ENCODE measurements at places on chromosomes 7 and 10.
A peak's percentile ranks its signal among the peaks of the same experiment; 100 is the strongest.

DNA sequence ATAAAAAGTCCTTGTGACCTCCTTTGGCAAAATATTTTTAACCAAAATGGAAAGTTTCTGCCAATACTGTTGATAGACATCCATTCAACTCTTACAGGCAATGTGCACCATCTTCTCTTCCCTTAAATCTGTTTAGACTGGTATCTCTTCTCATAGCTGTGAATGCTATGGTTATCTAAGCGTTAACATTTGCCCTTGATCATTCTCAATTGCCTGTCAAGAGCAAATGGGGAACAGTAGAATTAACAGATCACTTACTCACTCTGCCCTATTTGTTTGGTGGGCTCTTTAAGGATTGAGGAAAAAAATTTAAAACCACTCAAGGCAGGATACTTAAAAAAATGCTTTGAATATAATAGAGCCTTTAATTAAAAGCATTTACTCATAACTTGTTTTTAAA, 808.4 kb downstream of the NXPH1 start:
- H3K4me1 ChIP-seq = no peaks in the 10 kb centered on the region
- no peak overlapping the region for H3K27ac ChIP-seq
- no peaks in the 10 kb centered on the region for H3K36me3 ChIP-seq

- H3K4me3 ChIP-seq = no peak overlapping the region
- DNase-seq = no peak
- peaks cover 18% of the 10 kb centered on the region for H3K4me1 ChIP-seq
- H3K27me3 ChIP-seq = no peaks in the 10 kb centered on the region
Measured at GRCh38 chr10:132002004-132002403, 20.3 kb upstream of the BNIP3 start.

DNA sequence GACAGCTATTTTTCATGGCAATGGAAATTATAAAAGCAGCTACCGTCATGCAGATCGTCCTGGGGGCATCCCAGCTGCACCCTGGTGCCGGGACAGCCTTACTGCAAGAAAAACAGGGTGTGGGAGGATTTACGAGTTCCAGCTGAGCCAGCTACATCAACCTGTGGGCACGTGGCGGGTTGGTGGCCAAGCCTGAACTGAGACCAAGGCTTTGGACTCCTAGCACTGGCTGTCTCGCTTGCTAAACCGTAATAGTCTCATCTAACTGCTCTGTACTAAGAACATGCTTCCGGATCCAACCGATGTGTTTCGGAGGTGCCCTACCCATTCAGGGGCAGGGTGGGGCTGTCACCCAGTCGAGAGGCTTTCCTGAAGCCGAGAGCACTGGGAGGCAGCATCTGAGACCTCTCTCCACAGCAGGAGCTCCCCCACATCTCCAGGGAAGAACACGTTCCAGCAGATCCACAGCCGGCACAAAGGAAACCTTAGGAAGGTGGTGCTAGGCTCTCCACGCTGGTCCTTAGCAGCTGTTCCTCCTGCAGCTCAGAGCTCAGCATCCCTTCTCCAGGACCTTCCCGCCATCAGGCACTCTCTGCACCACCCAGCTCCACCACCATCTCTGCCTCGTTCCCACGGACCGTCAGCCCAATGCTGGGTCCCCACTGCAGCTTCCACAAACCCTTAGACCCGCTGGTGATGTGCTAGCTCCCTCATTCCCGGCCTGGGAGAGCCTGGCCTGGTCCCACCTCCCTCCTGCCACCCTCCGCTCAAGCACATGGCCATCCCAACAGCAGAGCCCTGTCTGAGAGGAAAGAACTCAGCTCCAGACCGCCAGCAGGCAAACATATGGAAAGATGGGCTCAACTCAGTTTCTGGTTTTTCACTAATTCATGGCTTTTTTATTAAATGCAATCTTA, 158.5 kb downstream of the PTPRN2 start:
- H3K36me3 ChIP-seq = no peaks in the 10 kb centered on the region
- no peak overlapping the region for H3K27ac ChIP-seq
- 0 out of 2 replicates have a peak, but pooled peaks cover 1% of the 10 kb centered on the region for H3K4me1 ChIP-seq

DNA sequence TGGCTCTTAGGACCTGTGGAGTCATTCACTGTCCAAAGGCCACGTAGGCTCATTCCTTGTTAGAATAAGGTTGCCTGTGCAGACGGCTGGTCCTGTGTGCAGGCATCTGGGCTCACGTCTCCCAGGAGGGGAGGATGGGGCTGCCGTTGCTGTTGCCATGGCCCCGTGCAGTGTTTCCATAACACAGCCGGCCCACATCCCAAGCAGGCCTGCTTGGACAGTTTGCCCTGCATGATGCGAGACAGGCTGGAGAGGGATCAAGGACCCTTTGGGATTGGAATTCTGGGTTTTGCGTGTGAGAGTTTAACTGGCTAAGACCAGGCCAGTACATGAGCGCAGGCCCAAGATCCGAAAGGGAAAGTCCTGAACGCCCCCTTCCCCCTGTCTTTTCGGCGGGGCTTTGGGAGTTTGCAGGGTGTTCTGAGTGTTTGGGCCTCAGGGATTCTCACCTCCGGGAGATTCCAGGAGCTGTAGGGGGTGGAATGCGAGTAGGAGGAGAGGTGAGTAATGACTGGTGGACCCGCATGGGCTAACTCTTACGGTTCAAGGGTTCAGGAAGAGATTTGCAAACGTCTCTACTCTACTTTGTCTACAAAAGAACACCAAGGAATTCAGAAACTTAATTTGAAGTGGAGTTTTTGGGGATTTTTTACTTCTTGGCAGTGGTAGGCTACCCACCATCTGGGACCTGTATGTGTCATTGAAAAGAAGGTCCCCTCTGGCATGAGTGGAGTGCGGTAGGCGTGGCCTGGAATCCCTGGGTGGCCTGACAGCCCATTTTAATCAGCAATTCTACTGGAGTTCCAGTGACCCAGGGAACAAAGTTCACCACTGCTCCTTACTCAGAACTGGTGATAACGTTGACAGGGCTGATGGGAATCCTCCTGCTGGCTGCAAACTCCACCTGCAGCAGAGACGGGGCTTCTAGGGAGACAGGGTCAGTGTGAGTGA, 125.4 kb downstream of the ITIH5 start:
- H3K4me1 ChIP-seq = peaks cover 21% of the 10 kb centered on the region
- peak; percentile 67 for DNase-seq
- no peaks in the 10 kb centered on the region for H3K27me3 ChIP-seq
- H3K27ac ChIP-seq = peak overlapping the region; percentile 69
- H3K36me3 ChIP-seq = no peaks in the 10 kb centered on the region

DNA sequence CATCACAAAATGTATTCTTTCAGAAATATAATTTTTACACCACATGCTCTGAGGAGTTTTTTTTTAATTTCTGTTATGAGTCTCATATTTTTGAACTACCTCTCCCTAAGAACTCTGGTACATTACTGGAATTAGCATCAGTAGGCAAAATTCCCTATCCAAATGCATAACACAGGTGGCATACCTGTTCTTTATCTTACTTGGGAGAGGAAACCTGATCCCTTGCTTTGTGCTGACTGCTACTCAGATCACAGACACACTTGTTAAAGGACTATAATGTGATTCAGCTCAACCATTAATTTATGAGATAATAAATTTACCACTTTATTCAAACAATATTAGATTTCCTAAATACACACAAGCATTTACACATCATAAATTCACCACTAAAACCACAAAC, 617.2 kb downstream of the GRM8 start:
- no peak for DNase-seq
- no peaks in the 10 kb centered on the region for H3K27me3 ChIP-seq
- H3K4me3 ChIP-seq = no peak overlapping the region
- no peak overlapping the region for H3K27ac ChIP-seq

GRCh38 chr7:12287901-12288300, 76.8 kb downstream of the TMEM106B start:
- H3K27ac ChIP-seq = no peak overlapping the region
- no peaks in the 10 kb centered on the region for H3K27me3 ChIP-seq
- H3K4me3 ChIP-seq = no peak overlapping the region
- H3K36me3 ChIP-seq = no peaks in the 10 kb centered on the region

DNA sequence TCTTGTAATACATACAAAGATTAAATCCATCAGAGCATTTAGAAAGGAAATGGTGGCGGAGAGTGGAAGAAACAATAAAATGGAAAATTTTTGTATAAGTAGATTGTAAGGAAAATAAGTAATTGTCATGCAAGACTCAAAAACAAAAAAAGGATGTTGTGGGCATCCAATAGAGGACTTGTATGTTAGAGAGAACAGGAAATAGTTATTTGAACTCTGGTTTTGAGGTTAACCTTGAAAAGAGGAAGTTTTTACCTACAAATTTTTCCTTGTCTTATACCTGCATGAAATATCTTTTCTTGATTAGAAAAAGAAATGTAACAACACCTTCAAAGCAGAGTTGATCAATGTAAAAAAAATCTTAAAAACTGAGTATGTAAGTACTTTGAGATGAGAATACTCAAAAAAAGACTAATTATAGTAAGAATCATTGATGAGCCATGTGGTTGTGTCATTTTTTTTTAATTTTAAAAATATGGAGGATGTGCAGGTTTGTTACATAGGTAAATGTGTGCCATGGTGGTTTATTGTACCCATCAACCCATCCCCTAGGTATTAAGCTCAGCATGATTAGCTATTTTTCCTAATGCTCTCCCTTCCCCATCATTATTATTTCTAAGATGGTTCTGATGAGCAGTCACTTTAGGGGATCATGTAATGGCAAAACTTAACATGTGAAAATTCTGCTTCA, 11.9 kb downstream of the TMEM106B start:
- no peaks in the 10 kb centered on the region for H3K36me3 ChIP-seq
- no peak for DNase-seq
- H3K4me3 ChIP-seq = no peak overlapping the region
- H3K27ac ChIP-seq = no peak overlapping the region
- H3K4me1 ChIP-seq = no peaks in the 10 kb centered on the region
- no peaks in the 10 kb centered on the region for H3K27me3 ChIP-seq

GRCh38 chr7:22219739-22220493, 137.0 kb downstream of the RAPGEF5 start:
- H3K27ac ChIP-seq = no peak overlapping the region
- no peaks in the 10 kb centered on the region for H3K27me3 ChIP-seq

DNA sequence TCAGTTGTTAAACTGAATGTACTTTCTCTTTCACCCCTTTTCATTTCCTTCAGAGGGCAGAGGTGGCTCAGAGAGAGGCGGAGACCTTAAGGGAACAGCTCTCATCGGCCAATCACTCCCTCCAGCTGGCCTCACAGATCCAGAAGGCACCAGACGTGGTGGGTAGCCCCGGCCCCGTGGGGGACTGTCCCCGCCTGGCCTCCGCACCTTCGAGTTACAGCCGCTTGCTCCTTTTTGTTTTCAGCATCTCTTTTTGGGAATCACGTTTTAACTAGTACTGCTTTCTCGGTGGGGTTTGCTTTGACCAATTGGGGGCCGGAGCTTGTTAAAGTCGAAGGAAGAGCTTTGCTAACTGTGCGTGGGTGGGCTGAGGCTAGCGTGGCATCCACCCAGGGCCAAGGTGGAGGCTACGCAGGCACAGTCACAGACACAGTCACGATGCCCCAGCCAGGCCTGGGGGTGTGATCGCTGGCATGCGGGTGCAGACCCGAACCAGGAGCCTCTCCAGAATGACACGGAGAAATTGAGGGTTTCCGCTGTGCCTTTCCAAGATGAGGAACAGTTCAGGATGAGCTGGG, 116.2 kb upstream of the SH2B2 start:
- no peak for DNase-seq
- no peaks in the 10 kb centered on the region for H3K4me1 ChIP-seq
- H3K4me3 ChIP-seq = no peak overlapping the region
- H3K36me3 ChIP-seq = no peaks in the 10 kb centered on the region

DNA sequence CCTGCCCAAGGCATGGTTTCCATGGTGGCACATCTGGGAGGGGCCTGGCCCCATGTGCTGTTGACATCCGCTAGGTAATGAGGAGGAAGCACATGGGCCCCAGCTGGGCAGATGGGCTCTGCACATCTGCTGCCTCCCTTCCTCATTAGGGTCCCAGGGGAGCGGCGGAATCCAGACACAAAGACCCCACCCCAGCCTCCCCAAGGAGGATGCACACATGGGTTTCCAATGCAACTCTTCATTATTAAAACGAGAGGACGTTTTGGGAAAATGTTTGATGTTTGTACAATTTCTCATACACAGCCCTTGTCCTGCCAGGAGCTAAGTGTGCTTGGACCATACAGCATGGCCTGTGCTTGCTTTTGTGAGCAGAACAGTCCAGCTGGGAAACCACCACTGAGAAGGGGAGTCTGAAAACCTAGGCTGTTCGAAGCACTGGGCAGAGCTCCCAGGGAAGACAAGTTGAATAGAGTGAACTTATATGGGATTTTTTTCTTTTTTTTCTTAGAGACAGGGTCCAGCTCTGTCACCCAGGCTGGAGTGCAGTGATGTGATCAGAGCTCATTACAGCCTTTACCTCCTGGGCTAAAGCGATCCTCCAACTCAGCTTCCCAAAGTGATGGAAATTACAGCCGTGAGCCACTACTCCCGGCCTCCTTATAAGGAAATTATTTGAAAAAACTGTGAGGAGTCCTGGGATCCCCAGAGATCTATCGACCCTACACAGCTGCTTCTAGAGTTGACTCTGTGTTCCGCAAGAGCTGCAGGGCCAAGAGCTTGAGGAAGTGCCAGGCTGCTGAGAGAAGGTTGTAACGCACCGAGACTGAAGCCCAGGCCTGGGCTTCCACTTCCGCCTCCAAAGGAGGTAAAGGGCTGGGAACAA, 23.4 kb downstream of the FAM107B start:
- H3K36me3 ChIP-seq = no peaks in the 10 kb centered on the region
- H3K4me3 ChIP-seq = no peak overlapping the region
- no peaks in the 10 kb centered on the region for H3K4me1 ChIP-seq
- DNase-seq = no peak
- H3K27me3 ChIP-seq = no peaks in the 10 kb centered on the region
- H3K27ac ChIP-seq = no peak overlapping the region

DNA sequence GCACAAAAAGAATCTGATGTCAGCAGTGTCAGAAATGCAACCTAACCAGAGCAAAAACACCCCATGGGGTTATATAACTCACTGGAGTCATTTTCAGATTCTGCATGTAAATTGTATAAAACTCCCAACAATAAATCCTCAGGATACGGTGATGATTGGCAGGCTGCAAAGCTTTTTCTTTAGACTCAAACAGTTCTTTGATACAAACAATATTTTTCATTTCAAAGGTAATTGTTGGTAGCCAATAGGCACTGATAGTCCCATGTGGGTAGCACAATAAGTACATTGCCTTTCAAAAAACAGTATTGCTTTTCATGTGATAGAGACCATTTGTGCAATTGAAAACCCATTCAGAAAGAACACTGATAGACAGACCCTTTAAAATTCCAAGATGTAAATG, 98.0 kb downstream of the TMEM26 start:
- H3K4me1 ChIP-seq = no peaks in the 10 kb centered on the region
- H3K36me3 ChIP-seq = no peaks in the 10 kb centered on the region
- H3K27me3 ChIP-seq = no peaks in the 10 kb centered on the region
- H3K27ac ChIP-seq = no peak overlapping the region
- no peak for DNase-seq
- H3K4me3 ChIP-seq = no peak overlapping the region

- no peak for DNase-seq
- no peaks in the 10 kb centered on the region for H3K36me3 ChIP-seq
- H3K4me1 ChIP-seq = peaks cover 3% of the 10 kb centered on the region
- peaks cover 1% of the 10 kb centered on the region for H3K27me3 ChIP-seq
- H3K27ac ChIP-seq = no peak overlapping the region
Measured at GRCh38 chr7:85201209-85201608, 14.4 kb upstream of the SEMA3D start.

Measured in H1 (cell line).